ENCODE measurements at places on chromosomes 12 and 14. TPM values are rescaled to one million over a fixed set of nuclear protein-coding genes. Genes with fewer than 3 reads are reported as not detected.

The KLHL33 gene
- 0.64 TPM for total RNA-seq

The TAS2R9 gene
- not detected for total RNA-seq

The NGB gene
- total RNA-seq, result not detected

The C14orf180 gene
- total RNA-seq, result 4.2 TPM

The HOXC11 gene
- total RNA-seq, result not detected

The KCNMB4 gene
- 1.5 TPM for total RNA-seq

The KRT86 gene
- not detected for total RNA-seq

The LTB4R gene
- total RNA-seq, result 18.4 TPM

The RIMBP2 gene
- 0.59 TPM for total RNA-seq

The PTGER2 gene
- 1.8 TPM for total RNA-seq

The LRP1-AS gene
- not detected for total RNA-seq

The GPR137C gene
- 1.2 TPM for total RNA-seq

The DPY19L2 gene
- total RNA-seq, result 8.8 TPM

The LTA4H gene
- total RNA-seq, result 66.5 TPM

DNA sequence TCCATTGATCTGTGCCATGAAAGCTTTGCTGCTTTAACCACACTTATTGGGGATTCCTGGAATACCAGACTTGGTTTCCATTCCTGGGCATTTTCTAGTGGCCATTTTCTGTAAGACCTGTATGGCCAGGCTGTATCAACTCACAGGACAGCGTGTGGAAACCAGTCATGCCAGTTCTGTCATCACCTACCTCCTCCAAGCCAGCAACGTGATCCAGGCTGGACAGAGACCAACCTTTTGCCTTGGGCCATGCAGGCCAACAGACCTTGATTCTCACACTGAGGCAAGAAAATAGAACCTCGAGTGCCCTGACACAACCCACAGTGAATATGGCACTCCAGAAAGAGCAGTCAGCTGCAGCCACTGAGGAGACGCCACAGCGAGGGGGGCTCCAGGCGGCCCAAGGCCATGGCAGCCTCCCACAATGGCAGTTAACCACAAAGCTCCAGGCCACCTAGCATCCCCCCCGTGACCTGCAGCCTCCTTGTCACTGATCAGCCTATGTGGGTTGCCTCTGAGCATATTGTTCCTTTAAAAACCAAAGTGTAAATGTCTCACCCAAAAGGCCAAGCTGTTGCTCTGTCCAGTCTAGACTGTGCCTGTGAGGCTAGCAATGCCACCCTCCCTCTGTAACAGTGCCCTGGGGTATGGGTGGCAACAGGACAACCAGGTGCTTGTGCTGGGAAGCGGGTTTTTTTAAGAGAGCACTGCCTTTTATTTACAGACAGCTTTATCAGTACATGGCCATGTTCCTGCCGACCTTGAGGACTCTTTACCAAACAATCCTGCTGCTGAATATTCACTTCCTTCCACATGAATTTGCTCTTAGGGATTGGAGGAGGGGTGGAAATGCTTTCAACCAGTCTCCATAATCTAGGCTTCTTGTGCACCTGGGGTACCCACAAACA is 168.7 kb upstream of the HIF1A start:
- DNase-seq, result peak; percentile 85

GRCh38 chr12:91732086-91732485 is 413.6 kb downstream of the BTG1 start:
- no peak for DNase-seq

DNA sequence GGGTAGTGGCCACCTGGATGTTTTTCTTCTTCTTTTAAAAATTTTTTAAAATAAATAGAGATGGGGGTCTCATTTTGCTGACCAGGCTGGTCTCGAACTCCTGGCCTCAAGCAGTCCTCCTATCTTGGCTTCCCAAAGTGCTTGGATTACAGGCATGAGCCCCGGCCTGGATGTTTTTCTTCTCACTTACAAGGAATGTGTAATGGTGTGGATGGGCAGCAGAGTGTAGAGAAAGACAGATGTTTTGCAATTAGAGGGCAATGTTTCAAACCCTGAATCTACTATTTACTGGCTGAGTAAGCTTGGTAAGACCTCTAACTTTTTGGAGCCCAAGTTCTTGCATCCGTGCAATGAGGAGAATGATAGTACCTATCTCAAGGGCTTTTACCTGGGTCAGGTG is 48.1 kb downstream of the ADCK1 start:
- DNase-seq, result no peak

DNA sequence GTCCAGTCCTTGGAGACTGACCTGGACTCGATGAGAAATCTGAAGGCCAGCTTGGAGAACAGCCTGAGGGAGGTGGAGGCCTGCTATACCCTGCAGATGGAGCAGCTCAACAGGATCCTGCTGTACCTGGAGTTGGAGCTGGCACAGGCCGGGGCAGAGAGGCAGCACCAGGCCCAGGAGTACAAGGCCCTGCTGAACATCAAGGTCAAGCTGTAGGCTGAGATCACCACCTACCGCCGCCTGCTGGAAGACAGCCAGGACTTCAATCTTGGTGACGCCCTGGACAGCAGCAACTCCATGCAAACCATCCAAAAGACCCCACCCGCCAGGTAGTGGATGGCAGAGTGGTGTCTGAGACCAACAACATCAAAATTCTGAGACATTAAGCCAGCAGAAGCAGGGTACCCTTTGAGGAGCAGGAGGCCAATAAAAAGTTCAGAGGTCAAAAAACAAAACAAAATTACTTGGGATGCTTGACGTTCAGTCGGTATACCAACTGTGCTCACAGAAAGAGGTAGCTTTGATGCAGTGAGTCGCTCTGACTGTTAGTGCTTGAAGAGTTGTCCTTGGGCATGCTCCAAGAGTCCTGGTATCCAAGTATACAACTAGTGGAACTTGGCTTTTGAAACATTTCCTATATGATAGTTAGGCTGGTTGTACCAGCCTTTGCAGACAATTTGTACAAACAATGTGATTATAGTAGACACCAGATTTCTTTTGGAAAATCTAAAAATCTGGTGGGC is 4.8 kb downstream of the MED6 start:
- no peak for DNase-seq

- no peak for DNase-seq
Measured at GRCh38 chr12:45626965-45627364, 102.5 kb upstream of the ARID2 start.

DNA sequence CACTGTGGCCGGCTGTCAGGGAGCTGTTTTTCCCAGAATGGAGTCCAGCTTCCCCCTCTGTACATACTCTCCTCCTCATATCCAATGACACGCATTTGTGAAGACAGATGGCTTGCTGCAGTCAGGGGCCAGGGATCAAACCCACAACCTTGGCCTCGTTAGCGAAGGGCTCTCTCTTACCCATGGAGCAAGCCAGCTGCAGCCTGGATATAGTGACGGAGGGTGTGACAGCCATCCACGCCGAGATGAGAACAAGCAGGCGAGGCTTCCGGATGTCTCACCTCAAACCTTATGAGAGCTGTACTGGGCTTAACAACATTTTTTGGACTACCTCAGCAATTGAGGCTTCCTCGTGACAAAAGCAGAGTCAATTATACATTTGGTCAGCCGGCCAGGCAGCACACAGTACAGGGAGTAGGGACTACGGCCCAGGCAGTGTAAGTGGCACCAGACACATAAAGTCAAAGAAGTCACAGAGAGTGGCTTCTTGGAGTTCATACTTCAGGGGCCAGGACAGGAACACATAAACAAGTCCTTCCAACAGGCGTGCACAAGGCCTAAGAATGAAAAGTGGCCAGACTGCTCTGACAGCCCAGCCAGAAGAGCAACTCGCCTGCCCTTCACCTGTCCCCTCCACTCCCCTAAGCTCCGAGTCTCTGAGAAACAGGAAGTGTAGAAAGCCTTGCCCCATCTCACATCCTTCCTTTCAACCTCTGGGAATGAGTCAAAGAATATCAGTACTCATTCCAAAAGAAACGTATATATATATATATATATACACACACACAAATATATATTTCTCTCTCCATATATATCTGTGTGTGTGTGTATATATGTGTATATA is 115.1 kb downstream of the TTC7B start:
- no peak for DNase-seq

- DNase-seq, result no peak
Measured at GRCh38 chr14:32677129-32677780, 261.4 kb upstream of the NPAS3 start.

DNA sequence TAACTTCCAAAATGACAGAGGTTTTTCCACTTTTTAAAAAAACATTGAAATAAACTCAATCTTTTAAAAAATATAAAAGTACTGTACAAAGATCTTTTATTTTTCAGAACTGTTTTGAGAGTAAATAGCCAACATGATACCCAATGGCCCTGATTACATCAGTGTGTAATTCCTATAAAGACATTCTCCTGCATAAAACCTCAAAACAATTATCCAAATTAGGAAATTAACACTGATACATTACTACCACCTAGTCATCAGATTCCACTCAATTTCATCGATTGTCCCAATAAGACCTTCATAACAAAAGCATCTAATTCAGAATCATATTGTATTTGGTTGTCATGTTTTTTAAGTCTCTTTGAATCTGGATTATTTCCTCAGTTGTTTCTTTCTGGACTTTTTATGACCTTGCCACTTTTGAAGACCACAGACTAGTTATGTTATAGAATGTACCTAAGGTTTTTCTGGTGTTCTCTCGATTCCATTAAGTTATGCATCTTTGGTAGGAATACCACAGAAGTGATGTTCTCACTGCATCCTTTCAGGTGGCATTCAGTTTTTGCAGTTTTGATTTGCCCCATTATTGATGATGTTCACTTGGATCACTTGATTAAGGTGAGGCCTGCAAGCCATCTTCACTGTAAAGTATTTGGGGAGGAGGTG is 4.0 kb upstream of the YEATS4 start:
- no peak for DNase-seq

- no peak for DNase-seq
Measured at GRCh38 chr12:25101092-25101445, 93.9 kb downstream of the DNAI7 start.

DNA sequence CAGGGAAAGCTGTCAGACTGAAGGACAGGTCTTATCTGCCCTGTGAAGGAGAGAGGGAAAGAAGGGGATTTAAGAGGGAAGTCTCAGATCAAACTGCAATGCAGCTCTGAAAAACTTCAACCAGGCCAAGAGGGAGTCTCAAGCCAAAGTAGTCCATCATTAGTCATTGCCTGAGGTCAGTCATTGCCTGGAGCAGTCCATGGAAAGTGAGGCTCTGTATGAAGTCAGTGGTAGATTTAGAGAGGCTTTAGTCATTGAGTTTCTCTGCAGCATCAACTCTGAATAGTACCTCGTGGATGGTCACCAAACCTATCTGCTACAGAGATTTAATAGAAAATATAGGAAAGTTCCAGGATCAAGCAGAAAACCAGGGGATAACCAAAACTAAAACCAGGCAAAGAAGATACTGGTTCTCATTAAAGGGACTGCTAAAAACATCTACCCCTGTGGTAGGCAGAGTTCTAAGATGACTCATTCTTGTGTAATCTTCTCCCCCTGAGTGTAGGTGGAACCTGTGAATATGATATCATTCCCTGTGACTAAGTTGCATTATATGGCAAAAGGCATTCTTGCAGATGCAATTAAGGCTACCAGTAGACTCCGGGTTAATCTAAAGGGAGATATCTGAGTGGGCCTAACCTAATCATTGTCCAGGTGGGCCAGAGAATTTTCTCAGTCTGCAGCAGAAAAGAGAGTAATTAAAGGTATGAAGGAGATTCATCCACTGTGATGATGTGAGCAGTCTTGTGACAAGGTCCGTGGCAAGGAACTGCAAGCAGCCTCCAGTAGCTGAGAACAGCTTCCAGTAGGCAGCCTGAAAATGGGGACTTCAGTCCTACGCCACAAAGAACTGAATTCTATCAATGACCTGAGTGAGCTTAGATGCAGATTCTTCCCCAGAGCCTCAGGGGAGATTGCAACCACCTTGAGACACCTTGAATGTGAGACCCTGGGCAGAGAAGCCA is 123.1 kb downstream of the GALC start:
- DNase-seq, result no peak

DNA sequence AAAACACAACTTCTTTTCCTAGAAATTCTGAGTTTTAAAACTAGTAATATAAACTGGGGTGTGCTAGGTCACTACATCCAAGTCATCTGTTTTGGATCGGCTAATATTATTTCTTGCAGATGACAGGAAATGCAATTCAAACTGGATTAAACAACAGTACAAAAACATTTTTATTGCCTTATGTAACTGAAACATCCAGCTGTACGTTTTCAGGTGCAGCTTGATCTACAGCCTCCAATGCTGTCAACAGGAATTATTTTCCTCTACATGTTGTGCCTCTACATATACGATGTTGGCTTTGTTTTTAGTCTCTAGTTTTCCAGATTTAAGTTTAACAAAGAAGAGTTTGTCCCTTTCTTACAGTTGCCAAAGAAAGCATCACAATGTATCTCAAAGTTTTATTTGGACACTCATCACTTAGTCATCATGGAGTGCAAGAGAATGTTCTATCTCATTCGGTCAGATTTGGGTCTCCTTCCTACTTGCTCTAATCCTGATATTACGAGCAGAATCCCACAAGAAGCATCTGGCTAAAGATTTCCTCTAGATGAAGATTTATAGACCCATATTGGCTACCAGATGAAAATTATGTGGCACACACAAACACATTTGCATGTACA is 326.7 kb downstream of the SLC6A15 start:
- no peak for DNase-seq

DNA sequence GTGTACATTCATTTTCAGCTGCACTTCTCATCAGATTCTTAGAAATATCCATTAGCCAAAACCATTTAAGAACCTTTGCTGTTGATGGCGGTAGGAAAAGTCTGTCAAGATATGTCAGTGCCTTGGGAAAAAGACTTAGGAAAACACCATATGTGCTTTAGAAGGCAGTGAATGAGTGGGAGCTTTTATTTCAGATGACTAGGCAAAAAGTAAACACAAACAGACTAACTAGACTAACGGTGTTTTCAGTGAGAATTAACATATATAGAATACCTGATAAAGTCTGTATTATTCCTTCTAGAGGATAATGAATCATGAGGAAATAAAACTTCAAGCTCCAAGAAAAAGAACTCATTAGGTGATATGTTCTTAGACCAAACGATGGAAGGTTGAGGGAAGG is 418.9 kb downstream of the NAV3 start:
- no peak for DNase-seq

GRCh38 chr12:65963862-65964240 is 139.6 kb downstream of the HMGA2 start:
- no peak for DNase-seq

- peak; percentile 20 for DNase-seq
Measured at GRCh38 chr14:96079066-96079465, 39.9 kb downstream of the C14orf132 start.

Measured in breast epithelium (tissue), 4 donors.